NCI-H2081 treated with DMSO at 0.1 percent for 48 hours (cell line): ENCODE measurements at places on chromosomes 5 and 9.

- no peak for DNase-seq
Observed at GRCh38 chr9:68781928-68782327, 76.9 kb downstream of the PIP5K1B start.

DNA sequence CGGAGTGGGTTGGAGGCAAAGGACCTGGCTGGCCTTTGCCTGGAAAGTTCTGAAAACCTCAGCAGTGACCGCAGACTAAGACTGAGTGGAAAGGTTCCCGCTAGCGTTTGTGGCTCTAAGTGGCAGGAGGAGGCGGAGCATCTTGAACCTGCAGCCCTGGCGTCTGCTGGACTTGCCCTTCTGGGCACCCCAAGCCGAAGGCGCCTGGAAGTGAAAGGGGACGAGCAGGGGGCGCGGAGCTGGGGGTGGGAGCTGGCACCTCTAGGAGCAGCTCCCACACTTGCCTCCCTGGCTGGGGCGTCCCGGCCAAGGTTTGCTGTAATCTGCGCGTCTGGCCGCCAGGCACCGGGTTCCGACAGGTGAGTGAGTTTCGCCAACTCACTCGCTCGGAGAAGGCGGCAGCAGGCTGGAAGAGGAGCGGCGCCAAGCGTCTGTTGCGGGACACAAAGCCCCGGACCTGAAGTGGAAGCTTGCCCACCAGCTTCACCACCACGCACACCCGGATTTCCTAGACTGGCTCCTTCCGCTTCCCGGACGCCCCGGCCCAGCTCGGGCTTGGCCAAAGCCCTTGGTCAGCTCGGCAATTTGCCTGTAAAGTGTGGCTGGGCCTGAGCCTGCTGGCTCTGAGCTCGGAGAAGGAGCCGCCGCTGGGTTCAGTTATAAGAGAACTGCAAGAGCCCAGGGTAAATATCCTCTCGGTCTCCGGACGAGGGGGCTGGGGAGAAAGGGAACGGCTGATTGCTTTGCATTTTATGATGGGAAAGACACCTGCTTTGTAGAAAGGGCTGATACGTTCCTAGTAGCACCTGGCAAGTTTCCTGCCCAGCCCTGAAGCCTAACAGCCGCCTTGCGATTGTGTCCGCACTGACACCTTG lies at the start of gene GNA14:
Gene GNA14 (minus strand): TSS at position 89 of the 875 bp plus-strand sequence. CDS start 529 bp downstream, outside the sequence.
- no peak for DNase-seq

- no peak for DNase-seq
Observed at GRCh38 chr5:101663543-101663942, 632.5 kb downstream of the SLCO4C1 start.

DNA sequence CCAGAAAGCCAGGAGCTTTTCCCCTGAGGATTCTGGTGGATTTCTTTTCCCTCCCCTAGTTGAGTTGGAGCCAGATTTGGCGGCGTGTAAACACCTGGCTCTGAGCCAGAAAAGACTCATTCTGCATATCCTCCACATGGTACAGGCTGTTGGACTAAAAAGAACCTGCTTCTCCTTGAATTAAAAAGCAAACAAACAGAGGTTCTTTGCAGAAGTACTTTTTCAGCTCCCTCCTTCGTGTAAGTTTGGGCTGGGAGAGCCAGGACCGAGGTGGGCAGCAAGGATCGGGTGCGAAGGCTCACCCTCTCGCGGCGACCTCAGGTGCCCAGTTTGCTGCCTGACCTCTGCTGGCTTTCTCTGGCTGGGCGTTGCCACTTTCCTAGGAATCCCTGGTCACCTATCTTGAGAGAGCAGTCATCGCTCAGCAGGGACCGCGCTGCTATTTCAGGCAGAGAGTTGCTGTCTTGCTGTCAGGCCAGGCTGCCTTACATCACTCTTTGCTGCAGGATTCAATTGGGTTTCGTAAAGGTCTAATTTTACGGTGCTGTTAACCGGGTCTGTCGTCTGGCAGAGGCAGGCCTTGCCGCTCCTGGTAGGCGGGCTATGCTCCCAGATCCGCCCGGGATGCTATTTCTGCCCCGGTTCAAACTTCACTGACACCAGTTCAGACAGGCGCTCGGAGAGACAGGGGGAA lies 3.2 kb downstream of the PAPPA start:
- peak; percentile 29 for DNase-seq

DNA sequence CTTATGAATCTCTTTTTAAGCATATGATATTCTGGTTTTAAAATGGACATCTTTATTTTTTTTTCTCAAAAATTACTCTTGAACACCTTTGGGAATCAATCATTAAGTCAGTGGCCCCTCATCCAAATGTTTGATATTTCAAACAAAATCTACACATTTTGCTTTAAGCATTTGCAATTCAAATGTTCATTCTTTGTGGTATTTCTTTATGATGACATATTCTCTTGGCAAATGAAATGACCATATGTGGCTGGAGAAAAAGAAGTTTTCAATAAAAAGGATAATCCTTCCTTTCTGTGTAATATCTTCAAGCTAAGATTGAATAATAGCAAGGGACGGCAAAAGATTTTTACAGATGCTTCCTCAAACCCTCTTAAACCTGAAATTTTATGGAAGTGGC lies 420.8 kb downstream of the MTRR start:
- DNase-seq: no peak

- no peak for DNase-seq
Observed at GRCh38 chr5:93062548-93062947, 518.5 kb downstream of the NR2F1-AS1 start.
